BE2C (cell line): ENCODE measurements at places on chromosomes 16 and 17.

GRCh38 chr16:53912155-53912554 is 208.2 kb downstream of the FTO start:
- no peak for DNase-seq

DNA sequence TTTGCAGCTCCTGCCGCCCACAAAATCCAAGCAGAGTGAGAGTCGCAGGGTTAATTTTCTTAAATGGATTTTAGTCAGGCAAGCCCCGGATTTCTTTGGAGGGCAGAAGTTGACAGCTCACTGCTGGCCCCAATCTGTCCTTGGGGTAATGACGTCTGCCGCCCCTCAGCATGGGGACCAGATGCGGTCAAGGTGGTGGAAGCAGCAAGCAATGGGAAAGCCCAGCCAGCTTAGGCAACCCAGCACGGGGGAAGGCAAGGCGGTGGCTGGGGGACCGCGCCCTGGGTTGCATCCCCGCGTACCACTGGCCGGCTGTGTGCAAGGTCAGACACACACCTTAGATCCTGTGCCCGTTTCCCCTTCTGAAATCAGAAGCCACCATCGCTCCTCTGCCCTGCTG is 321.7 kb downstream of the C16orf95 start:
- no peak for DNase-seq

- no peak for DNase-seq
These were observed 1.3 kb downstream of the CLEC10A start for GRCh38 chr17:7078711-7079110.

GRCh38 chr16:83953796-83954576 is 946 bp downstream of the OSGIN1 start:
- DNase-seq, result no peak

DNA sequence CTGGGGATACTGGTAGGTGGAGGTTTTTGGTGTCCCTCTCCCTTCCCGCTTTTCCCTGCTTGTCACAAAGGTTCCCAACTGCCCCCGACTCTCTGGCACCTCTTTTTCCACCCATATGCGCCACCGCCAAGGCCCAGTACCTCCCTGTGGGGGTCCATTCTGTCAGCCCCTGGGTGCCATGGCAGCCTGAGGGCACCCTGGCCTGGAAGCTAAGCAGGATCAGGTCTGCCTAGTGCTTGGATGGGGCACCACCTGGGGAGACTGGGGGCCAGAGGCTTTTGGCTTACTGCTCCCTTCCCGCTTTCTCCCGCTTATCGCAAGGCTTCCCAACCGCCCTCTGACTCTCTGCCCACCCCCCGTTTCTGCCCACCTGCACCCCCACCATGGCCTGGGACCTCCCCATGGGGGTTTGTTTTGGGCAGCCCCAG is 2286.4 kb downstream of the TP53TG3F start:
- no peak for DNase-seq

- DNase-seq, result no peak
These were observed 56.3 kb upstream of the HS3ST4 start for GRCh38 chr16:25635454-25635853.

- no peak for DNase-seq
These were observed 6.5 kb downstream of the UNC119 start for GRCh38 chr17:28545787-28546415.

DNA sequence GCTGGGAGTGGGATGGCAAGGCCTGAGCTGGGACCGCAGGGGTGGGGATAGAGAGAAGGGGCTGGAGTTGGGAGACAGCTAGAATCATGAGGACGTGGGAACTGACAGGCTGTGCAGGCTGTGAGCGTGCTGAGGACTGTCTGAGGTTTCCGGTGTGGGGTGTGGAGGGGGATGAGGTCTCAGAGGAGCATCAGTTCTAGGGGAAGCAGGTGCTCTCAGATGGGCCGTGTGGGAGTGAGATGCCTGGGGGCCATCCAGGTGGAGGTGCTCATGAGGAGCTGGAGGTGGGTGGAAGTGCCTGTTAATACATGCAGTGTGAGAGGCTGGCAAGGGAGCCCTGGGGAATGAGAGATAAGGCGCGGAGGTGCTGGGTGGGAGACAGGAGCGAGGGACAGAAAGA is 27.2 kb downstream of the HASPIN start:
- DNase-seq, result no peak

DNA sequence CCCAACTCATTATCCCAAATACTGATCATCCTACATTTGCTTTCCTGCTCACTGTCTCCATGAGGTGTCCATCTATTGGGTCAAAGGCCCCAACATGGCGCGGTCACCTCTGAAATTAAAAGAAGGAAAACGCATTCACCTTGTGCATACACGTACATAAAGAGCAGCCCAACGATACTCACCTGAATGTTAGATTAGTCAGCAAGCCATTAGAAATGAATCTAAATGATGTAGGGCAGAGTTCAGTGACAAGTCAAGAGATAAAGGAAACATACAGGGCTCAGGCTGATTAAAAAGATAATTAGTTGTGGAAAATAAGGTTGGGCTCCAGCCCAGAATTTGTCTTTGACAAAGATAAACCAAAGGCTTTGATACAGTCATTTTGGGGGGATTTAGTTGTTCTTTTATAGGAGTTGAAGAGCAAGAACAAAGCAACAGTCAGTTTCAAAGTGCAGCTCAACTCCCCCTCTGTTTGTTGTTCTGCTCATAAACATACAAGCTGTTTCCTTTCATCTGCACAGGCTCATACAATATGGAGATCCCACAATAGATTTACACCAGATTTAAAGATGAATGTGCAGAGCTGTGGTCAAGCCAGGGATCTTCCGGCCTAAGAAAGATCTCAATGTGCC is 21.1 kb downstream of the NXPH3 start:
- no peak for DNase-seq

DNA sequence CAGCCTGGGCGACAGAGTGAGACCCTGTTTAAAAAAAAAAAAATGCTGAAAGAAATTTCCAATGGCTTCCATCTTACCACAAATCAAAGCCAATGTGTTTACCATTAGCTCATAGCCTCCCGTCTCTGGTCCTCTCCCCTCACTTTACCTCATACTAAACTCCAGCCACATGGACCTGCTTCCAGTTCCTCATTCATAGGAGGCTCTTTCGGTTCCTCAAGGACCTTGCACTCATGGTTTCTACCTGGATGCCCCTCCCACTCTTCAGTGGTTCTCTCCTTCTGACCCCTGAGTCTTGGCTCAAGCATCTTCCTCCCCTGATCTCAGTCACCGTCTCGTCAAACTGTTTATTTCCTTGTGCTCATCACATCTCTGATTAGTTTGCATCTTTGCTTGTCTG is 3.8 kb upstream of the DEF8 start:
- no peak for DNase-seq

DNA sequence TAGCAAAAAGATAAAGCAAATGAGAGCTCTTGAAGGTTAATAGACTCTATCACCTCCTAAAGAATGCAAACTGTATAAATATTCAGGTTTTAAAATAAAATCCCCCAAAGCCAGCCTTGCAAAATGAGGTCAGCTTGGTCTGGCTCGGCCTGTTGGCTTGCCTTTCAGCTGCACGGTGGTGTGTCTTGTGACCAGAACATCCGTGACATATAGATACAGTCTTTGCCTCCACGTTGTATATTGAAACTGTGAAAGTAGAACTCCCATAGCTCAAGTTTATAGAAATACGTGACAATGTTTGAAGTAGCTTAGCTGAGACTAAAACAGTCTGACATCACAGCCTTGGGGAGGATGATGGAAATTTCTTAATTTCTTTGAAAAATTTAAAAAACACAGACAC is 236.6 kb upstream of the MYOCD start:
- DNase-seq, result no peak

- DNase-seq, result no peak
These were observed 13.7 kb upstream of the CD300E start for GRCh38 chr17:74637265-74637664.

GRCh38 chr16:3873482-3874173 is 6.9 kb downstream of the CREBBP start:
- peak; percentile 30 for DNase-seq

GRCh38 chr17:78601577-78602190 is 24.5 kb upstream of the DNAH17 start:
- DNase-seq, result no peak
